ENCODE measurements at places on chromosomes 13 and 19. TPM values are rescaled to one million over a fixed set of nuclear protein-coding genes. Genes with fewer than 3 reads are reported as not detected.

- H3K27me3 ChIP-seq: no peaks in the 10 kb centered on the region
- no peaks in the 10 kb centered on the region for H3K36me3 ChIP-seq
- peak within 1 kb of the TSS; percentile 88 for H3K27ac ChIP-seq
- peak within 1 kb of the TSS; percentile 66 for H3K4me3 ChIP-seq
These were observed at the start of gene TEAD2 for GRCh38 chr19:49362048-49362928. TSS of gene TEAD2 (minus strand) at chr19:49362416. CDS start at chr19:49360075, 2,341 bp downstream.

DNA sequence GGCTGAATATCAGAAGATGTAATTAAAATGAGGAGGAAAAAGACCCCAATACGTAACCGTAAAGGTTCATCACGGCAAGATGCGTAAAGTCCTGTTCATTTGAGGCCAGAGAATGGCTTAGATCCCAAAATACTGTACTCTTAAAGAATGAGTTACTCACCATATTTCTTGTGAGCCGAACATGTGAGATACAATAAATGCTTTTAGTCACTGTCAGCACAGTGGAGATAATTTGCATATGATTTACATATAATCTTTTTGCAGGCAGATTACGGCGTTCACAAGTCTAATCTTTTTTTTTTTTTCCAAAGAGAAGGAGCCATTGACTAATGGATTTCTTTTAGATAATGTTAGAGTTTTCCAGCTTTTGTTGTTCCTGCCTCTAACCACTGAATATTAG, 28.4 kb downstream of the AMER2 start:
- H3K4me3 ChIP-seq: no peak overlapping the region
- no peaks in the 10 kb centered on the region for H3K27me3 ChIP-seq
- H3K4me1 ChIP-seq: no peaks in the 10 kb centered on the region
- no peaks in the 10 kb centered on the region for H3K36me3 ChIP-seq

DNA sequence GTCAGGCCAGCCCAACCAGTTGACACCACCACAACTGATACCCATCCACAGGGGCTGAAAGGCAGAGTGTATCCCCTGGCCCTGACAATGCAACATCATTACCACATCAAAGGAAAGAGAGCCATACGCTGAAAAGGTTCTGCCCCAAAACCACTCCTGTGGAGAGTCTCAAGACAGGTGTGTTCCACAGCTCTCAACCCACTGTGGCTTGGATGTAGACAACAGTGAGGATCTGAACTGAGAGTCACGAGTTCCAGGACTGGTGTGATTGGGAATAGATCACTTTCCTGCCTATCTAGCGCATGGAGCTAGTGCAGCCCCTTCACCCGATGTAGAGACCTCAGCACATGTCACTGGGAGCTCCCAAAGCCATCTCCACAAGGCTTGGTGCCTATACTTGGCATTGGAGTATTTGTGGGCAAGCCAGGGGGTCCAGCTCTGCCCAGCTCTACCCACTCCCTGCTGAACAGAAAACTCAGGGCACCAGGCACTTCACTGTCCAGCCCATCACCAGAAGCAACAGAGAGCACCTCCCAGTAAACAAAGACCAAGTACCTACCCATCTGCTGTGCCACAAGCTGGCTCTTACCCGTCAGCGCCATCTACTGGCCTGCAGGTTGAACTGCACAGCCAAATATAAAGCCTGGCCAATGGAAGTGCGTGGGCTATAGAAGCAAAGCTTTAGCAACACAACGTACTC, 579.5 kb downstream of the UQCRFS1 start:
- H3K4me3 ChIP-seq: no peak overlapping the region
- no peak overlapping the region for H3K27ac ChIP-seq
- H3K27me3 ChIP-seq: no peaks in the 10 kb centered on the region
- no peak for DNase-seq
- no peaks in the 10 kb centered on the region for H3K36me3 ChIP-seq

GRCh38 chr13:62038214-62038613, 622.6 kb upstream of the PCDH20 start:
- no peaks in the 10 kb centered on the region for H3K27me3 ChIP-seq
- DNase-seq: no peak
- no peak overlapping the region for H3K27ac ChIP-seq
- no peaks in the 10 kb centered on the region for H3K4me1 ChIP-seq
- H3K4me3 ChIP-seq: no peak overlapping the region
- H3K36me3 ChIP-seq: no peaks in the 10 kb centered on the region

DNA sequence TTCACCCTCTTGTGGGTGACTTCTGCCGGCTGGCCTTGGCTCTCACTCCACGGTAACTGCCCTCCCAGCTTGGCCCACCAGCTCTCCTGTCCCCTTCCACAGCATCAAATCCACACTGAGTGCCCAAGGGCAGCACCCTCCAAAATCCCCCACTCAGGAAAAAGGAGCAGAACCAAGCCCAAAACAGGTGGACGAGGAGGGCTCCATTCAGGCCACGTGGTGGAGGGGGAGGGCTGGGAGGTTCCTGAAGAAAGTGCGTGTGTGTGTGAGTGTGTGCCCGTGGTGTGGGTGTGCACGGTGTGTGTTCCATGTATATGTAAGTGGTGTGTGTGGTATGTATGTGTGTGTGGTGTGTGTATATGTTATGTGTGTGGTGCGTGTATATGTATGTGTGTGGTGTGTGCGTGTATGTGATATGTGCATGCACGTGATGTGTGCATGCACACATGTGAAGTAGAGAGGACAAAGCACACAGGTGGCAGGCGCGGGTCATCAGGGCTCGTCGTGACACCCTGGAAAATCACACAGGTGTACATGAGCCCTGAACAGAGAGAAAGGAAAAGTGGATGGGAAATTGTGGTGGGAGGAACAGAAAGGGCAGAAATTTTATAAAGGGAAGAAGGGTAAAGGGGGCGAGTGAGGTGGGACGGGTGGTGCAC, 76.9 kb downstream of the COL4A1 start:
- H3K27ac ChIP-seq: no peak overlapping the region
- no peak for DNase-seq
- no peaks in the 10 kb centered on the region for H3K36me3 ChIP-seq
- H3K27me3 ChIP-seq: no peaks in the 10 kb centered on the region

DNA sequence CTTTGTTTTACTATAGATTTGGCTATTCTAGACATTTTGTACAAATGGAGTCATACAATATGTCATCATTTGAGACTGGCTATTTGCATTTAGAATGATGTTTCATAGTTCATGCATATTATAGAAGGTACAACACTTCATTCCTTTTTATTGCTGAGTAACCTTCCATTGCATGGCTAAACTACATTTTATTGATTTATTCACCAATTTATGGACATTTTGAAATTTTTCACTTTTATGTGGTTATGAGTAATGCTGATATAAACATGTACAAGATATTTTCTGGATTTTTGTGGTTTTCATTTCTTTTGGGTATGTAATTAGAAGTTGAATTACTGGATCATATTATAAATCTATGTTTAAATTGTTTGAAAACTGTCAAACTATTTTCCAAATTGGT, 710.3 kb upstream of the SLITRK5 start:
- no peak for DNase-seq
- H3K4me3 ChIP-seq: no peak overlapping the region
- H3K36me3 ChIP-seq: no peaks in the 10 kb centered on the region
- H3K27me3 ChIP-seq: no peaks in the 10 kb centered on the region
- no peaks in the 10 kb centered on the region for H3K4me1 ChIP-seq

DNA sequence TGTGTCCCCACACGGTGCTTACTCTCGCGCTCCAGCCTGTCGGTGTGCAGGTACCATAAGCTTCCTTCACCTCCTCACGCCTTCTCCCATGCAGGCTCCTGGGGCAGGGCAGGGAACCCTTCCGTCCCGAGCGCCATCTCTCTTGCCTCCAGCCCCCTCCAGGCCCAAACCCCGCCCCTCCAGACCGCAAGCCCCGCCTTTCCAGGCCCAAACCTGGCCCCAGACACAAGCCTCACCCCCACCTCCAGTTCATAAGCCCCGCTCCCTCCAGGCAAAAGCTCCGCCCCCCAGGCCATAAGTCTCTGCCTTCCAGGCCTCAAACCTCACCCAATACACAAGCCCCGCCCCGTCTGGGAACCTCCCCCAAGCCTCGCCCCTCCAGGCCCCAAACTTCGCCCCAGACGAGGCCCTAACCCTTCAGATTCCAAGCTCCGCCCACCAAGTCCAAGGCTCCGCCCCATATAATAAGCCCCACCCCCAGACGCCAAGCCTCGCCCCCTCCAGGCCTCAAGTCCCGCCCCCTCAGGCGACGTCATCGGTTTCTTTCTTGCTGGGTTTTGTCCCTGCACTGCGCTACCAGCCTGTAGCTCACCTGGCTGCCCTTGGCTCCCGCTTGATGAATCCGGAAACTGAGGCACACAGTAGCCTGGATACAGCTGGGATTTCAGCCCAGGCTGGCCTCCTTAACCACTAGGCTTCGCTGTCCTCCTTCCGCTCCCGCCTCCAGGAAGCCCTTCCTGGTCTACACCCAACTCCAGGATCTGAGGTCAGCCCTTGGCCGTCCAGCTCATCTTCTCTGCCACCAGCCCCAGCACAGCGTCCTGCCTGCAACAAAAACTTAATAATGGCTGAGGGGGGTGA, 16.1 kb downstream of the MKNK2 start:
- H3K27ac ChIP-seq: peak overlapping the region; percentile 99
- no peak for DNase-seq
- H3K4me3 ChIP-seq: no peak overlapping the region
- no peaks in the 10 kb centered on the region for H3K27me3 ChIP-seq
- peaks cover 11% of the 10 kb centered on the region for H3K4me1 ChIP-seq

DNA sequence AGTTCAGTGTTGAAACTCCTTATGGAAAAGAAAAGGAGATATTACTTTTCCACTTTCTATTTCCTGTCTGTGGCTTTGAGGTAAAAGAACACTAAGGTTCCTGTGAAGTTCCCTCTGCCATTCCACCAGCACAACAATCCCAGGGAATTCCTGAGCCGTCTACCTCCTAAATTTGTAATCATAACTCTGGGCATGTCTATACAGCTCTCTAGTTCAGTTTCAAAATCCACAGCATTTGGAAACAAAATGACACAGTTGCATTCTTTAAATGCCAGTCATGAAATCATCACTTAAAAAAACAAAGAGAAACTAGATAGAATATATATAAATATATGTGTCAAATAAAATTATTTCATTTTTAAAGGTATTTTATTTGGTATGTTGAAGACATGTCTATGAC, 9.0 kb upstream of the THSD1 start:
- H3K4me1 ChIP-seq: no peaks in the 10 kb centered on the region
- no peaks in the 10 kb centered on the region for H3K27me3 ChIP-seq
- peak overlapping the region; percentile 37 for H3K27ac ChIP-seq
- no peak for DNase-seq
- H3K36me3 ChIP-seq: no peaks in the 10 kb centered on the region

DNA sequence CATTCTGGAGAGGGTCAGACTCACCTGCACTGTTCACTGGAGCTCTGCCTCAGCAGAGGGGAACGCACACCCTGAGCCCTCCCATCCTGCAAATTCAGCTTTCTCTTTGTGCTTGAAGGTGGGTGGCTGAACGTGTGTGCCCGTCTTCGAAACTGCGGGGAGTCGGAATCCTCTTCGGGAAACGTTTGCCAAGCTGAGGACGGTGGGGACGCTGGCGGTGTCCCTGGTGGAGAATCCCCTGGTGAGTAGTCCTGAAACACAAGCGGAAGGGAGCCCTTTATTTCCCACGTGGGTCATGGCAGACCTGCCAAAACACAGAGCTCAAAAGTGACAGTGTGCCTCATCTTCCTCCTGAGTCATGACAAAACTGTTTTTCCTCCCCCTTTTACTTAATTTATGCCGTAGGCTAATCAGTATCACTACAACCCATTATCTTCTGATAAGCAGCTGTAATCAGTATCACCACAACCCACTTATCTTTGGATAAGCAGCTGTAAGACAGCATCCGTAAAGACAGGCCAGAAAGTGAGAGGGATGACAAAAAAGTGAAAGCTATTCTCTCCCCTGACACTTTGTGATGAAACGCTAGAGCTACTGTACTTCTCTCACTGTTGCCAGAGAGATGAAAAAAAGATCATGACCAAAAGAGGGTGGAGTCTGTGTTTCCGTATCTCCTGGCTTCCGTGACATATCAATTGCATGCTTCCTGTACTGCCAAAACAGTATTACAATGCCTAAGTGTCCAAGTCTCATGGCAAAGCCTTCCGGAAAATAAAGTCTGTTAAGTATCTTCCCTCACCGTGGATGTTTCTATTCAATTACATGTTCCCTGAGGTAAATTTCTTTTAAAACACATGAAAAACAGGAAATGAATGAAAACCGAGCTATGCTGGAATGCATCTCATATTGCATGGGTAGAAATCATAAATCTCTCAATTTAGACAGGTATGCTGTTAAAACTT, 155.5 kb downstream of the TBC1D4 start:
- no peaks in the 10 kb centered on the region for H3K36me3 ChIP-seq
- H3K4me1 ChIP-seq: no peaks in the 10 kb centered on the region
- no peak for DNase-seq
- H3K27ac ChIP-seq: no peak overlapping the region
- no peak overlapping the region for H3K4me3 ChIP-seq
- no peaks in the 10 kb centered on the region for H3K27me3 ChIP-seq

DNA sequence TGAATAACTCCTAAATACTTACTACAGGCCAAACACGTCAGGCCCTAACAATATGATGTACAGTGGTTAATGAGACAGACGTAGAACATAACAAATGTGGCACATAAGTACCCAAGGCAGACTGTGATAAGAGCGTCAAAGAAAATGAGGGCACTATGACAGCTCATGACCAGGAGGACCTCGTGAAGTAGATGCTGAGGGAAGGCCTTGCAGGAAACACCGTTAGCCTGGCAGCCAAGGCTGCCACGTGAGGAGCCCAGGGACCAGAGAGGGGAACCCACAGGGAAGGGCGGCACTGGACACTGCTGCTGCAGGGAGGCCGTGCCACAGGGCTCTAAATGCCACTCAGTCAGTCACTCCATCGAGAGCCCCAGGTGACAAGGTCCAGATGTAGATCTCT, 5.7 kb downstream of the TUBGCP3 start:
- H3K4me3 ChIP-seq: no peak overlapping the region
- H3K4me1 ChIP-seq: peaks cover 6% of the 10 kb centered on the region
- no peak overlapping the region for H3K27ac ChIP-seq
- H3K27me3 ChIP-seq: no peaks in the 10 kb centered on the region
- DNase-seq: no peak

DNA sequence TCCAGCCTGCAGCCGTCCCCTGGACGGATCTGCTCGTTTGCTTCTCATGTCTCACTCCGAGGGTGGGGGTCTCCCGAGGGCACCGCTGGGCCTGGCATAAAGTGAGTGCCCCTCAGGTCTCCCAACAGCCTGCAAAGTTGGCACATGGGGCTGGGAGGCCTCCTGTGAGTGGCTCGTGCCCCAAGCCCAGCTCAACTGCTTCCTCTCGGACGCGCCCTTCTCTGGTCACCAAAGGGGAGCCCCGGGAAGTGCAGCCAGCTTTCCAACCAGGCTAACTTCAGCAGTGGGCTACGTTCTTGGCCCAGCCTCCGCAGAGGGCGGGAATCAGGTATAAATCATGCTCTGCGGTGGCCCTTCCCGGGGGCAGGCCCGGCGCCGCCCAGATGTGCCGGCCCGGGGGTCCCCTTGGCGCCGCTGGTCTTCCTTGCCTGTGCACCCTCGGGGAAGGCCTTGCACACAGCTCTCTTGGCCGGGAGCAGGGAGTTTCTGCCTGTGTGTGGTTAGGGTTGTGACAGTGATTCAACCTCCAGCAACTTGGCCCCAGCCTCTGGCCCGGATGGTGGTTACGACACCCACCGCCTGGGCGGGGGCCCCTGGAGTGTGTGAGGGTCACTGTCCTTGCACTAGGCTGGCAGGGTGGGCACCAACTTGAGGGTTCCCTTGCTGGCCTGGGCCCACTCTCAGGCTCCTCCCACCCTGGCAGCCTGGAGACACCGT, 20.7 kb downstream of the CEBPG start:
- H3K4me3 ChIP-seq: no peak overlapping the region
- H3K27me3 ChIP-seq: no peaks in the 10 kb centered on the region
- no peaks in the 10 kb centered on the region for H3K36me3 ChIP-seq
- peaks cover 24% of the 10 kb centered on the region for H3K4me1 ChIP-seq
- no peak for DNase-seq
- H3K27ac ChIP-seq: no peak overlapping the region

FUT3 gene
- 2.1 TPM for total RNA-seq

GDF15 gene
- 49.6 TPM for total RNA-seq

HPN gene
- total RNA-seq: 14.8 TPM

IL17D gene
- 3.7 TPM for total RNA-seq

Measured in prostate gland (tissue), 2 donors.